ENCODE measurements at places on chromosomes 3 and 15. TPM values are rescaled to one million over a fixed set of nuclear protein-coding genes. Genes with fewer than 3 reads are reported as not detected.

DNA sequence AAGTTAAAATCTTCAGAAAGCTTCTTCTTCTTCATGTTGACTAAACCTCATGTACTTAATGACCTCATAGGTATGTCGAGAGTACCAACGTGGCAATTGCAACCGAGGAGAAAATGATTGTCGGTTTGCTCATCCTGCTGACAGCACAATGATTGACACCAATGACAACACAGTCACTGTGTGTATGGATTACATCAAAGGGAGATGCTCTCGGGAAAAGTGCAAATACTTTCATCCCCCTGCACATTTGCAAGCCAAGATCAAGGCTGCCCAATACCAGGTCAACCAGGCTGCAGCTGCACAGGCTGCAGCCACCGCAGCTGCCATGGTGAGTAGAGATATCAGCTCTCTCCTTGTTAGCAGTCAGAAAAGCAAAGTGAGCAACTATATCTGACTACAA, 176.5 kb downstream of the MBNL1 start:
- DNase-seq, result no peak

GRCh38 chr15:94453227-94453988, 222.0 kb downstream of the MCTP2 start:
- no peak for DNase-seq

DNA sequence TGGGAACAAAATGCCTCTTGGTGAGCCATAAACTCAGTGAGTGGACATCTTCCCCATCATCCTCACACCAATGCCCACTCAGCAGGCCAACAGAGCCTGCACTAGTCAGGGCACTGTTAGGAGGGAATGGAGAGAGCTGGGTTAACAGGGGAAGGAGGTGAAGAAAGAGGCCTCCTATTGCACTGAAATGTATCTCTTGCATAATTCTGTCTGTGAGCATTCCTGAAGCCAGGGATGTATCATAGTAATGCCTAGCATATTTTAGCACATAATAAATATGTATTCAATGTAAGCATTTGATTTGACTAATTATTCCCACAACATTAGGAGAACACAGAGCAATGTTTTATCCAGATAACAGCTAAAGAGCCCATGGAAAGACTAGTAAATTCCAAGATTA, 81.2 kb downstream of the ANO10 start:
- no peak for DNase-seq

DNA sequence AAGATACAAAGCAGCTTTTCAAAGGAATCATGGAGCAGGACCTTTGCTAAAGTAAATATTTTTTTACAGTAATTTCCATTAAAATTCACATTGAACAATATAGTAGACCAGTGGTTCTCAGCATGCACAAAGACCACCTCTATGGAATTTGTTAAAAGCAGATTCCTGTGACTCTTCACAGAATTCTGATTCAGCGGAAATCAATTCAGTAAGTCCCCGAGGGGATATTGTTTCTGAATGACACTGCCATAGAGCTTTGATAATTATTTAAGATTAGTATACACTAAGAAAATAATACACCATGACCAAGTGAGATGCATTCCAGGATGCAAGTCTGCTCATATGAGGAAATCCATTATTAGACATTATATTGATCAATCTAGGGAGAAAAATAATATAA, 161.9 kb upstream of the TNIK start:
- DNase-seq, result no peak

GRCh38 chr3:119125742-119126504, 20.0 kb upstream of the TEX55 start:
- DNase-seq, result no peak

DNA sequence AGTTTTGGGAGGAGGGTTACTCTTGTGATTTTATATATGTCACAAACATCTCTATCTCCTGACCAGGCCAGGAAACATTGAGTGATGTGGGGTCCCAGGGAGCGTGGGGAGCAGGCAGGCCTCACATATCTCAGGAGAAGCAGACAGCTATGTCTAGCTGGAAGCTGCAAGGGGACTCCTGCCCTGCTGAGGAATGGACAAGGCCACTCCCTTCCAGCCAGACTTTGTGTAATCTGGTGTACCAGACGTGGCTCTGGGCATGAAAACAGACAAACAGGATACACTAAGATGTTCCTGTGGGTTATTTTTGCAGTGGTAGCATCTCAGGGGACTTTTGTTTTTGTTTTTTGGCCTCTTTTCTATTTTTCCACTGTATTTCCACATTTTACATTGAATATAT, 23.2 kb downstream of the CYP8B1 start:
- DNase-seq, result peak; percentile 6

- DNase-seq, result peak; percentile 86
Measured at GRCh38 chr3:146326875-146327543, 76.1 kb upstream of the PLSCR4 start.

- DNase-seq, result no peak
Measured at GRCh38 chr3:17965331-17965730, 222.9 kb upstream of the TBC1D5 start.

GRCh38 chr15:32646291-32646690, 4.8 kb downstream of the SCG5 start:
- DNase-seq, result no peak

GRCh38 chr3:52779837-52780585, 2.6 kb downstream of the ITIH1 start:
- DNase-seq, result no peak

GRCh38 chr3:101133652-101134051, 140.4 kb upstream of the ABI3BP start:
- peak; percentile 22 for DNase-seq

DNA sequence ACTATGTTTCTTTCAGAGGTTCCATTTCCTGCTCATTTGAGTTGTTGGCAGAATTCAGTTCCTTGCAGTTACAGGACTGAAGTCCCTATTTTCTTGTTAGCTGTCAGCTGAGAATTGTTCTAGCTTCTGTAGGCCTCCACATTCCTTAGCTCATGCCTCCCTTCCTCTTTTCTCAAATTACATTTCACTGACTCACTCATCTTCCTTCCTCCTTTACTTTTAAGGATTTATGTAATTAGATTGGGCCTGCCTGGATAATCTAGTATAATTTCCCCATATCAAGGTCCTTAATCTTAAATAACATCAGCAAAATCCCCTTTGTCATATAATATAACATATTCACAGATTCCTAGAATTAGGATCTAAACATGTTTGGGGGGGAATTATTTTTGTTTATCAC, 40.6 kb upstream of the RBMS3 start:
- peak; percentile 84 for DNase-seq

DNA sequence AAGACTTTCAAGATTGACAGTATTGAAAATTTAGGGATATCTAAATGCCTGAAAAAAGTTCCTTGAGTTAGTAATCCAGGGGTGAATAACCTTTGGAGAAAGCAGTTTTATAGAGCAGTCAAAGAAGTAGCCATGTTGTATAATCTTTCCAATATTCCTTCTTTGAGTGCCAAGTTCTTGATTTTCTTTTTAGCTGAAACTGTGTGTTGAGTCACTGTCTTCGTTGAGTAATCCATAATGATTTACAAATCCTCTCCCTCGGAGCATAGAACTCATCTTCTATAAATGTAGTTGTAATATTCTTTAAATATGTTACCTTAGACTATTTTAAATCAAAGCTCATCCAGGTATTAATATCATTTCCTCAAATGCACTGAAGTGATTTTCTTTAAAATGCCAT, 135.2 kb downstream of the BBX start:
- no peak for DNase-seq

GRCh38 chr3:181176601-181177000, 187.1 kb upstream of the DNAJC19 start:
- DNase-seq, result peak; percentile 50

DNA sequence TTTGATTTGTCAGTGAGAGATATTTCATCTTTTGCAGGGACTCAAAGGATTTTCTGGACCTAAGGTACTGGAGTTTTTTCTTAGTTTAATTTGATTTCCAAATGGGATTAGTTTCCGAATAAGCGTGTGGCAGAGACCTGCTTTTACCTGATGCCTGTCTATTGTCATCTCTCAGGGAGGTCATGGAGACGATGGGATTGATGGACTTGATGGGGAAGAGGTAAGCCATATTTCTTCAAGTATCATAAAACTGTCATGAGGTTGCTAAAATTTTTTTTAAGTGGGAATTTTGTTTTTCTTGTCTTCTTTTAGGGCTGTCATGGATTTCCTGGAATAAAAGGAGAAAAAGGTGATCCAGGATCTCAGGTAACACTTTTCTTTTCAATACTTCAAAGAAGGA, 60.5 kb downstream of the COL6A5 start:
- no peak for DNase-seq

GRCh38 chr15:54289590-54290136, 311.4 kb downstream of the UNC13C start:
- DNase-seq, result no peak

DNA sequence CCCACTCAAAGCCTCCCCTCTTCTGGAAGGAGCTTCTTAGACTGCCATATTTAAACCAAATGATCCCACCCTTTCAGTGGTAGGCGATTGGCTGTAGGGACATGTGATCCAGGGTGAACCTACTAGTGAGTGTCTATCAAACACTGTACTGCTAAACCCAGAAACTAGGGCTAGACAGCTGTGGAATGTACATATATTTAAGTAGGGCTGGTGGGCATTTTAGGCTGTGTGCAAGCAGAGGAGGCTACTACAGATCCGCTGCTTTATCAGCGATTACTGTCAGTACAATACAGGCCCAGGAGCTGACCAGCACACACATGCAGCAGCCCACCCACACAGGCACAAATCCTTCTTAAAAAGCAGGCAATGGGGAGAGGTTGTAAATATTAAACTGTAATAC, 15.4 kb upstream of the LARP6 start:
- no peak for DNase-seq

GRCh38 chr15:71168166-71168834, 53.0 kb downstream of the THSD4 start:
- DNase-seq, result no peak

GRCh38 chr15:32844118-32844711, 126.4 kb downstream of the GREM1 start:
- DNase-seq, result peak; percentile 67

DNA sequence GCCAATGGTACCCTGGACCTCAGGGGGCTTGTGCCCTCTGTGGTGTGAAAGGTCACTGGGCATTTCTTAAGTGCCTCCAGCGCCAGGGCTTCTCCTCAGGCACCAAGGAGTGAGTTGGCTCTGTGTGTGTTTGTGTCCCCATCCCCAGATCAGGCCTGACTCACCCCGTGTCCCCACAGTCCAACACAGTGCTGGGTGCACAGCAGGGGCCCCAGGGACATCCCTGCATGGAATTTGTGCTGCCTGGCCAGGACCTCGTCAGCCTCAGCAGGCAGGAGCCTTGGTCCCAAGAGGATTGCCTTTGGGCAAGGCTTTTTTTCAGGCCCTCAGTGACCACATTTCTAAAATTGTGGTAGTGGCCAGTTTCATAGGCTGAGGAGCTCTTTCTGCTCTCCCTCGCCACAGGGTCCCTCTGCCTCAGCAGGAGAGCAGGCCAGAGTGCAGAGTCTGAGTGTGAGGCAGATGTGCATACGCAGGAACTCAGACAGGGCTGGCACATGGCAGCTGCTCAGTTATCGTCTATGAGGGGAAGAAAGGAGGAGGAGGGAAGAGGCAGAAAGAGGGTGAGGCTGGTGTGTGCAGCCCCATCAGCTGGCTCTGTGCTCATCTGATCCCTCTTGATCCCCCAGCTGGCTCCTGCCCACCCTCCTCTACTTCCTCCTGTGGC, 215.6 kb downstream of the RPLP1 start:
- no peak for DNase-seq

DNA sequence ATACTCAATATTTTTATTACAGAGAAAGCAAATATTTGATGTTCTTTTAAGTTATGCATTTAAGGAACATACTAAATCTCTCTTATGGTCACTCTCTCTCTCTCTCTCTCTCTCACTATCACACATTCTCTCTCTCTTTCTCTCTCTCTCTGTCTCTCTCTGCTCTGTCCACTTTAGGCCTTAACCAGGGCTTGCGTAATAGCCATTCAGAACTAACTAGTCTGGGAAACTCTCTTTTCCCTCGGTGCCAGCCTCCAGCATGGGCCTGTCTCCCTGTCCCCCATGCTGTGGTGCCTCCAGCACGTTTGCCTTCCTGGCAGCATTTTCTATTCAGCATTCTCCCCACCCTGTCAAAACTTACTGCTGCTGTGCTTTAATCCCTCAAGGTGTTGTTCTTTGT, 389.7 kb downstream of the ROBO1 start:
- no peak for DNase-seq

GRCh38 chr3:45665101-45665572, 24.1 kb upstream of the SACM1L start:
- DNase-seq, result peak; percentile 87

STAC gene
- 0.40 TPM for total RNA-seq

CCR3 gene
- total RNA-seq, result not detected

MME gene
- total RNA-seq, result 4.4 TPM

ACP3 gene
- total RNA-seq, result not detected

RTP1 gene
- total RNA-seq, result not detected

PROS1 gene
- 7.8 TPM for total RNA-seq

CELSR3 gene
- 0.22 TPM for total RNA-seq

FOXB1 gene
- total RNA-seq, result not detected

HGD gene
- under 0.01 TPM for total RNA-seq

SRGAP3 gene
- total RNA-seq, result 0.44 TPM

MKRN3 gene
- total RNA-seq, result 0.65 TPM

PTX3 gene
- total RNA-seq, result 311 TPM
